Cortex of kidney (tissue), 1 donor: ENCODE measurements at places on chromosomes 6 and 20.

GRCh38 chr20:38504368-38505090, 31.9 kb downstream of the RALGAPB start:
- DNase-seq = no peak

GRCh38 chr6:55617272-55617671, 38.3 kb upstream of the HMGCLL1 start:
- DNase-seq = no peak

DNA sequence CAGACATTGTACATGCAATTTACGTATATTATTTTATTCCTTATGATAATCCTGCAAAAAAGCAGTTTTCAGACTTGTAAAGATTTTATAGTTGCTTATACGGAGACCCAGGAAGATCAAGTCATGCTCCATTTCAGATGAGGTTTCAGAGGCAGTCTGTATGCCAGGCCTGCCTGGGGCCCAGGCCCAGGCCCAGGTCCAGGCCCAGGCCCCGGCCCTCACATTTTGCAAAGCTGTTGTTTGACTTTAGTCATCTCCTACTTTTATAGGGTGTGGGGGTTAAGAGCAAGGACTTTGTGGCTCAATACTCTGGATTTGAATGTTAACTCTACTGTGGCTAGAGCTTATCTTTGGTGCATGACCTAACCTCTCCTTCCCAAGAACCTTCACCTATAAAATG, 217.9 kb downstream of the SAMD5 start:
- no peak for DNase-seq

GRCh38 chr20:5657190-5657875, 92.9 kb upstream of the SHLD1 start:
- peak; percentile 13 for DNase-seq

GRCh38 chr6:11785774-11786579, 7.4 kb upstream of the ADTRP start:
- no peak for DNase-seq

DNA sequence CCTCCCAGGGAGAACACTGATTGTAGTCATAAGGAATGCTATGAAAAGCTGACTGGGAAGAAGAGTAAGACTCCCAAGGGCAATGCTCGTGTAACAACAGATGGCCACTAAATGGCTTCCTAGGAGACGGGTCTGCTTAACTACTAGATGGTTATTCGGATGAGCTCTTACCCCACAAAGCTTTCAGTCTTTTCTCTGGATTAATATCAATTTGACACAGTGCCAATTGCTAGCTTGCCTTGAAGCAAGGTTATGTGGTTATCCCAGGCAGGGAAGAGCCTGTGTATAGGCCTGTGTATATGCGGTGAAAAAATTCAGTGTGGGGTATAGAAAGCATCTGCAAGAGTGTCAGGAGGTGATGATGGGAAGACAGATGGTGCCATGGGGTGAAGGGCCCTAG, 86.4 kb upstream of the NOX3 start:
- DNase-seq = no peak

DNA sequence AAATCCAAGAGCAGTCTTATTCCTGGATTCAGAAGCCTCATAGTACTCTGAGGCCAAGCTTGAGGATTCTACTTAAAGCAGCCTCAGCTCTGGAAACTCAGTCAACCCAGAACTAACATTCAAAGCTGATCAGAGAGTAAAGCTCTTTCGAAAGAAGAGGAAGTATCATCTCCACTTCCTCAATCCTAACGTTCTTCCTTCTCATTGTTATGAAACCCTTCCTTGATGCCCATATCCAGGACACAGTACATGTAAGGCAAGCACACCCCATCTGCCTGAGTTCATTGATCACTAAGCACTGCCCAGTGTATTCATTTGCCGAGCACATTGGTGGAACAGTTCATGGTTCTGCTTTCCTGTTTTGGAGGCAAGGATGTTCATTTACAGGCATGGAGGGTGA, at the start of gene IPCEF1:
Gene IPCEF1 (minus strand): TSS at position 114 of the 400 bp plus-strand sequence. CDS start 90,856 bp downstream, outside the sequence.
- DNase-seq = no peak

DNA sequence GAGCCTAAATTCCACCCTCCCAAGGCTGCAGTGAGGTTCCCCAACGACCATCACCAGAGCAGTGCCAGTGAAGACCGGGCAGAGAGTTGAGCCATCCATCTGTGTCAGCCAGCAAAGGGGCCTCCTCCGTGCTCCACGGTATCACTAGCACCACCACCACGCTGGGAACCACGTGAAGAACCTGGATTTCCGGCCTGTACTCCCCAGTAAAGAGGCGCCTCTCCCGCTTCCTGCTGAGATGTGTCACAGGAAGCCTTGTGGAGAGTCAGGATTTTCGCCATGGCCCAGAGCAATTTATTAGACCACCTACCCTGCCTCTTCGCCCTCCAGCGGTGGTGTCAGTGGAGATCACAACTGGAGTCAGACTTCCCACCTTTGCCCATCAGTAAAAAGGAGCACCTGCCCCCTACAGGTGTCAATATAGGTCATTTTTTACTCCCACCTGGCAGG, 28.8 kb downstream of the CPXM1 start:
- no peak for DNase-seq

GRCh38 chr6:70415247-70415646, 1.9 kb downstream of the FAM135A start:
- no peak for DNase-seq

DNA sequence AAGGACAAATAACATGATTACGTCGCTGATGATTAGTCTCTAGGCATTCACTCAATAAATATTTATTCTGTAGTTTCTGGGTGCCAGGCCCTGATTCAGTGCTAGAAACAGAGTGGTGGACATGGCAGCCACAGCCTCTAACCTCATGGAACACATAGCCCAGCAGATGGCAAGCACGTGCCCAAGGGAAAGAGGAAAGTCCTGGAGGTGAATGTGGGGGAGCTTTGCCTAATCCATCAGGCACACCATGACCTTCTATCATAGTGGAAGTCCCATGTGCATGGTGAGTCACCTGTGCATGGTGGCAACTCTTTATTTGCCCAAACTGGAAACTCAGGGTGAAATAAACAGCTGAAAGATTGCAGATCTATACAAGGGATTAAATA, 143.0 kb upstream of the TNFAIP3 start:
- no peak for DNase-seq

DNA sequence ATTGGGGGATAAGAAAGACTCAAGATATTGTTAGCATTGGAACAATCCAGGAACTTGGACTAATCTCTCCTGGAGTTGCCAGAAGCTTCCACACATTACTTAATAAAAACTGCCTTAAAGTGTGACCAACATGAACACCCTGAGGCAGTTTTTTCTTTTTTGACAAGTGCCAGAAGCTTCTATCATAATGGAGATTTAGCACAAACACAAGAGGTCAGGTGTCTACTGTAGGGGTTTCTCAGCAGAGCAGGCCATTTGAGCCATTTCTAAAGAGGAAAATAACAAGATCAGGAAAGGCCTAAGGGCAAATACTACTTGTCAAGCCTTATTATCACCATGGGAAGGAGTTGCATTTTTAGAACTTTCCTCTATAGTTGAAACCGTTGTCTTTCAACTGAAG, 361.5 kb downstream of the EPM2A start:
- no peak for DNase-seq
